ENCODE measurements at places on chromosomes 2 and 18.

DNA sequence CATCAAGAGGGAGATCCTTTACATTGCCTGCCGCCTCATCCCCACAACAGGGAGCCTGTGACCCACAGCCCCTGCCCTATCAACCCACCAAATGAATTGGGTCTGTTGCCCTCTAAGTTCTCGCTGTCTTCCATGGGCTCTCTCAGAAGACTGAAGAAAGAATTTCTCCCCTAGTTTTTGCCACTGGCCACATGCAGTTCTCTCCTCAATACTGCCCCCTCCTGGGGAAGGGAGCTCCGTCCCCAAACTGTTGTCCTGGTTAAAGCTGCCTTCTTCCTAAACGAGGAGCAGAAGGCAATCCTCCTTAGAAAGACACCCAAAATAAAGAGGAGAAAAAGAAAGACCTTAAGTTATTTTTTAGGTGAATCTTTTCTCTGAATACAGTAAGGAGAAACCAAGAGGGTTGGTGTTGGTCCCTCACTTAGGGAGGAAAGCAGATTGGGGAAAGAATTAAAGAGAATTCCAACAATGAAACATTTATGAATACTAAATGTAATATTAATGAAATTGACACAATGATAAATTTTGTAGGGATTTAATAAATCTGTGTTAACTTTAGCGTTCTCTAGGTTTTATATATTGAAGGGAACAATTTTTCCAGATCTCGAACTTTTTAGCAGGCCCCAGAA, 31.1 kb upstream of the SATB2 start:
- DNase-seq: peak; percentile 35

DNA sequence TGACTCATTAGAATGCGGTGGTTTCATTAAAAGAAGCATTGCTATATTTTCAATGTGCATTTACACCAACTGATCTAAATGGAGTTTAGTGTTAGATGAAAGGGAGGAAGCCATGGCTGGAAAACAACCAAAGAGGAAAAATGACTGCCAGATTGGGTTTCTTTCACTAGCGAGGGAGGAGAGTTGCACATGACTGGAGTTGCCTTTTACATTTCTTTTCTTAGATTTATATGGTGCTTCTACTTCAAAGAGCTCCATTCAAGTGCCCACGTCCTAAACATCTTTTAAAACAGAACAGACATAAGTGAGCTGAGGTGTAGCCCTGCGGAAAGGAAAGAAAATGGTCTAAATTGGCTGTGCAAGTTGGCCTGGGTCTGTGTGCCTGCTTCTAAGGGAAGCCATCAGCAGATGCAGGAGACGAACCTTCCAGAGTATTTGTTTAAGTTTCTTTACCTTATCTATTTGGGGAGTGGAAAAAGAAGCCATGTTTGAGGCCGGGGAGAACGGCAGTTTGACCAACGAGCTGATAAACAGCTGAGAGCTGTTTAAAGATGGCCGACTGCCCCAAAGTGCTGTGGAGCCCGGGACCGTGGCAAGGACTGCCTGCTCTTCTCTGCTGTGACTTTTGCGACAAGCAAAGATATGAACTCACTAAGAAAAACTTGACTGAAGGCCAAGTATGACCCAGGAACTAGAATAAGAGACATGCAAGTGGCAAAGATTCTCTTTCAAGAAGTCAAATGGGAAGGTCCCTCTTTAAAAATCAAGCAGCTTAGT, 327.0 kb downstream of the ZNF516 start:
- DNase-seq: no peak

DNA sequence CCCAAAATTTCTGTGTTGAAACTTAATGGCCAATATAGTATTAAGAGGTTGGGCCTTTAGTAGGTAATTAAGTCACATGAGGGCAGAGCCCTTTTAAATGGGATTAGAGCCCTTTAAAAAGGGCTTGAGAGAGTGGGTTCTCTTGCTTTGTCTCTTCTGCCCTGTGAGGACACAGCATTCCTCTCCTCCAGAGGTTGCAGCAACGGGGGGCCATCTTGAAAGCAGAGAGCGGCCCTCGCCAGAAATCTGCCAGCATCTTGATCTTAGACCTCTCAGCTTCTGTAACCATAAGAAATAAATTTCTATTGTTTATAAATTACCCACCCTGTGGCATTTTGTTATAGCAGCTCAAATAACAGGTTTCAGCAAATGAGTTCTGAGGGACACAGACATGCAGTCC, 305.0 kb upstream of the LRP1B start:
- no peak for DNase-seq

DNA sequence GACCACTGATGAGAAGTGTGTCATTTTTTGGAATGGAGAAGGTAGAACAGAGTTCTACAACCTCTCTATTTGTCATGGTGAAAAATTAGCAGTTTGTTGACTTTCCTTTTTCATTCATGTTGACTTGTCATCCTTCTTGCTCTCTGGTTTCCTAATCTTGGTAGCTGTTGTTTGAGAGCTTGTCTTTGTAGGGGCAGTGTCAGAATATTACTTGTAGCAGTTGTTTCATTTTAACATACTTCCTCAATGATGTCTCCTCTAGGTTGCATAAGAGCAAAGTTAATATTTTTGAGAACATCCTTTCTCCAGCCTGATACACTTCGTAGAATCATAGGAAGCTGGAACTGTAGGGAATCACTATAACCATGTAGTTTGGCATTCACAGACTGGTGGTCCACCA, 368.2 kb upstream of the FANCL start:
- DNase-seq: no peak

GRCh38 chr18:44786688-44787087, 106.0 kb downstream of the SETBP1 start:
- DNase-seq: no peak

DNA sequence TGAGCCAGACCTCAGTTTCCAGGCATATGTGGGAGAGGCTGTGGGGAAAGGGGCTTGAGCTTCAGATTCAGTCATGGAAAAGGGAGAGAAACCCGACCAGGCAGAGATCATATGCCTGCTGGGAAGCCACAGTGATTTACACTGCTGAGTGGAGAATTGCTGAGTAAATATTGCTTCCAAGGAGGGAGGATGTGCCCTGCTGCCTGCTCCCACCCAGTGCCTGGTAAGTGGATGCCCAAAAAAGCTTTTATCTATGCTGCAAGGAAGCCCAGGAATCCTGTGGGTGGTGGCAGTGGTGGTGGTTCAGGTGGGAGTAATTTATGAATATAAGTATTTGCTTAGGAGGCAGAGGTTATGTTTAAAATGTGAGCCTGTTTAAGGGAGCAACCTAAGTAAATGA, 39.5 kb downstream of the INO80C start:
- no peak for DNase-seq

GRCh38 chr2:44360749-44361329, 455 bp downstream of the PREPL start:
- peak; percentile 19 for DNase-seq

DNA sequence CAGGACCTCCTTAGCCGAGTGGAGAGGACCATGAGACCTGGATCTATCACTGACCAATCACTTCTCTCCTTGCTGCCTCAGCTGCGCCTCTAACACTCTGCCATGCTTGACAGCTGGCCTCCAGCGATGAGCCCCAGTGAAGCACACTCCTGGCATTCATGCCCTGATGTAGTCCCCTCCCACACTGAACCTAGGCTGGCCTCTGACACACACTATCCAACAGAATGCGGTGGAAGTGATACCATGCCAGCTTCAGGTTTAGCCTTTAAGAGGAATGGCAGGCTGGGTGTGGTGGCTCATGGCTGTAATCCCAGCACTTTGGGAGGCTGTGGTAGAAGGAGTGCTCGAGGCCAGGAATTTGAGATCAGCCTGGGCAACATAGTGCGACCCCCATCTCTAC, 73.7 kb upstream of the LAPTM4A start:
- no peak for DNase-seq

DNA sequence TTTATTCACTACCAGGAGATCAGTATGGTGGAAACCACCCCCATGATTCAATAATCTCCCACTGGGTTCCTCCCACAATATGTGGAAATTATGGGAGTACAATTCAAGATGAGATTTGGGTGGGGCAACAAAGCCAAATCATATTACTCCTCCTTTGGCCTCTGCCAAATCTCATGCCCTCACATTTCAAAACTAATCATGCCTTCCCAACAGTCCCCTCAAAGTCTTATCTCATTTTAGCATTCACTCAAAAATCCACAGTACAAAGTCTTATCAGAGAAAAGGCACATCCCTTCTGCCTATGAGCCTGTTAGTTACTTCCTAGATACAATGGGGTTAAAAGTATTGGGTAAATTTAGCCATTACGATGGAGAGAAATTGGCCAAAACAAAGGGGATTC, 989.5 kb upstream of the CNTNAP5 start:
- no peak for DNase-seq

GRCh38 chr2:98128556-98129109, 41.7 kb downstream of the VWA3B start:
- no peak for DNase-seq

DNA sequence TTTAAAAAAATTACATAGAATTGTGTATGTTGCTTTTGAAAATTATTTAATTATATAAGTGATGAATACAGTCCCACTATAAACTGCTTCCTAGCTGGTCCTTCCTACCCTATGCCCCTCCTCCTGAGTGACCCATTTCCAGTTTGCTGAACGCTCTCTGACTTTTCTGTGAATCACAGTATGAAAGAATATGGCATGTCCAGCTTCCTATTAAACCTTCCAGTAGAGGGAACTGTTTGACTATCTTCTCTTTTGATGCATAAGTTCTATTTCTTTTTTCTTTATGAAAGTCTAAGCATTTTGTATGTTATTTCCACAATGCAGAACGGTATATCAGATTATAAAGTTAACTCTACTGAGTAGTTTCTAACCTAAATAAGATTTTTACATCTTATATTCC, 41.3 kb downstream of the PSMG2 start:
- no peak for DNase-seq

- DNase-seq: no peak
Measured at GRCh38 chr2:60105906-60106305, 447.5 kb downstream of the BCL11A start.

- DNase-seq: no peak
Measured at GRCh38 chr18:23502516-23503037, 734 bp upstream of the RMC1 start.

GRCh38 chr2:231489990-231490389, 25.7 kb upstream of the NCL start:
- DNase-seq: peak; percentile 7

- no peak for DNase-seq
Measured at GRCh38 chr18:79887181-79888000, 64.1 kb downstream of the SLC66A2 start.

DNA sequence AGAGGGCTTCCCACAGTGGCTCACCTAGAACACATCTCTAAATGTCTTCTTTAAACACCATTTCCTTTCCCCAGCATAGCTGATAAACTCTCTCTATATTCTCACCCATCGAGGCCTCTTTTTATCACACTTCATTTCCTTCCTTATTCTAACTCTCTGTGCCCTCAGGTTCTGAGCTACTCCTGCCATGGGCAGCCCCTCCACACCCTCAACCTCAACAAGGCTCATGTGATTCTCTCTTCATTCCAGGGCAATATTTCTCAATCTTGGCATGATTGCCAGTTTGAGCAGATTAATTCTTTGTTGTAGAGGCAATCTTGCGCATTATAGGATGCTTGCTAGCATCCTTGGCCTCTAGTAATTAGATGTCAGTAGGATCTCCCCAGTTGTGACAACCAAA, 999.1 kb downstream of the TSN start:
- DNase-seq: no peak

- no peak for DNase-seq
Measured at GRCh38 chr18:36592282-36592681, 236.5 kb downstream of the TPGS2 start.

DNA sequence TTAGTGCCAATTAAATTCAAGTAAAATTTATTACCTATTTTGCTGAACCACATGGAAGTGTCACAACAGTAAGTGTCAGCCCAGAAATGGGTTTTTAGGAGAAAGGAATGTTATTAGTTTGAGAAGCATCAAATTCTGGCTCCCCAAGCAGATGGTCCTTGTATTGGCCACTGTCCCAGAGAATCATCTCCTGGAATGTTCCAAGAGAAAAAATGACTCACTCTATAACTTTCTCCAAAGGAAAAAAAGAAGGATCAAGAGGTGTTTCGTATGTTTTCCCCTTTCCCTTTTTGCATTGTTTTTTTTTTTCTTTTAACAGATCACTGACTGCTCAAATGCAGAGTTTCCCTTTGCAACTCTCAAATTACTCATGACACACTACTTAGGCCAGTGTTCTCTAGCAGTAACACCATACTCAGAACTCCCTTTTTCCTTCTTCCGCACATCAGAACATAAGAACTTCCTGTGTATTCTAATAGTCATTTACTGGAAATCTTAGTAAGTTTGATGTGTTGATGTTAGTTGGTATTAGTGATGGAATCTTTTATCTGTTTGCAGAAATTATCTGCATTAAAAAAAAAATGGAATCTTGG, 390.3 kb downstream of the GPD2 start:
- no peak for DNase-seq

DNA sequence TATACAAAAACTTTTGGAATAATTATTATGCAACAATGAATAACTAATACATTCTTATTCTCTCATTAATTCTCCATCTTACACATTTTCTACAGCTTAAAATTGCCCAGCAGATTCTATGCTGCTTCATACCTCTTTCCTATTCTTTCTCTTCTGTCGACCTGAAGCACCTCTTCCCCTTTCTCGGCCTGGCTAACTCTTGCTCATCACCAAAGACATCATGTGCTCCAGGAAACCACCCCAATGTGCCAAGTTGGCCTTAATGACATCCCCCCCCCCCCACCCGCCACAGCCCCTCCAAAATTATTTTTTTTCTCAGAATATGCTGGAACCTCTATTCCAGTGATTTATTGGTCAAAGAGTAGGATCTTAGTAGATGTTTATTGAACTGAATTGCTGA, 43.6 kb downstream of the ZNF521 start:
- no peak for DNase-seq

GRCh38 chr18:3356614-3357013, 93.4 kb upstream of the TGIF1 start:
- DNase-seq: no peak

DNA sequence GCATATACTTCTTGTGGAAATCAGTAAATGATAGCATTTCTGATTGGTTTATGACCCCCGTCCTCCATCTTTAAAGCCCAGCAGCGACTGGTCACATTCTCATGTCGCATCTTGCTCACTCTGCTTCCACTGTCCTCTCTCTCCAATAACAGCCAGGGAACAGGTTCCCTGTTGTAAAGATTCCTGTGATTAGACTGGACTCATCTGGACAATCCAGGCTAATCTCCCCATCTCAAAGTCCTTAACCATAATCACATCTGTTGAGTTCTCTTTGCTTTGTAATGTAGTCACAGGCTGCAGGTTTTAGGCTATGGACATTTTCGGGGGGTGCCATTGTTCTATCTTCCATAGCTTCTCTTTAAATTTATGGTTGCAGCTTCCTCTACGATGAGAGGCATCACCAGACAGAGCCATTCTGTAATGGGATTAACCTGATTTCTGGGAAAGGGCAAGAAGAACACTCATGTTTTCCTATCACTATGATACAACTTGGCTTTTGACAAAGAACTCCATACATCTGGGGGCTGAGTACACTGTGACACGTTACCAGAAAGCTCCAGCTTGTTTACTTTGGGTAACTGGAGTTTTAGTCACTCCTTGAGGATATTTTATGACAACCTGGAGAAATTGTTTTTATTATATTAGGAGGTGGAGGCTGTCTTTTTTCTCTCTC, 159.0 kb downstream of the NYAP2 start:
- no peak for DNase-seq
